ENCODE measurements at places on chromosomes 5 and 9.

DNA sequence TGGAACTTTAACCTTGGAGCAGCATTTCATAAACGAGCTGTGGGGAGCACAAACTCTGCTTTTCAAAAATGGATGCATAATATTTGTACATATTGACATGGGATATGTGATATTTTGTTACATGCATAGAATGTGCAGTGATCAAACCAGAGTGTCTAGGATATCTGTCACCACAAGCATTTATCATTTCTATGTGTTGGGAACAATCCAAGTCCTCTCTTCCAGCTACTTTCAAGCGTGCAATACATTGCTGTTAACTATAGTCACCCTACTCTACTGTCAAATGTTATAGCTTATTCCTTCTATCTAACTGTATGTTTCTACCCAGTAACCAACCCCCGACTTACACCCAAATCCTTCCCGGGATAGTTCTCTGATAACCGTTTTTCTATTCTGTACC is 15.0 kb upstream of the C5orf58 start:
- DNase-seq, result no peak

DNA sequence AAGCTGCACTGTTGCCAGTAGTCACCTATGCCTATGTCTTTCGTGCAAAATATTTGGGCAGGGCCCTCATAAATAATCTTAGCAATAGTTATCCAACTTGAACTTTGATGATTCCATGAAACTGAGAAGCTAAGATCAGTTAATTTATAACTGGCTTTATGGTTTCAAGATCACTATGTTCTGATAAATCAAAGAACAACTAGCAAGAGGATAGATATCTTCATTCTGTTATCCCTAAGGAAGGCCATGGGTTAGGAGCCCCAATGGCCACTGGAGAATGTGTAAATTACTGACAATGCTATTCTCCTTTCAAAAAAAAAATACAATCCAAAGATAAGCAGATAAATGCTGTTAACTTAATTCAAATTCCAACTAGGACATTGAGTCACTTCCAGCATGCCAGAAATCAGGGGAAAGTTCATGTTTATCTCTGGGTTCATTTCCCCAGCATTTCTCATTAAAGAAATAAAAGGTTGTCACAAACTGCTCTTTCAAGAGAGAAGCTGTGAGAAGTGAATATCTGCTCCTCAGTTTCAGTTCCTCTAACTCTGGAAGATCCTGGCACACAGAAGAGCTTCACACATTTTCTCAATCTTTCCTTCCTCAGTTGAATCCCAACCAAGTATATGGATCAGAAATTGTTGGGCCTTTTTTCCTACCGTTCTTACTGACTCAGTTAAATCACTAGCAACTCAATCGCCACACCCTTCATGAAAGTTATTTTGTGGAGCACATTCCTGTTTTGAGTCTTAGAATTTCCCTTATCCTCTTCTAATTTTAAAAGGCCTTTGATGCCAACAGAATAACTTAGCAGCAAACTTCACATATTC is 59.6 kb upstream of the SLC1A1 start:
- DNase-seq, result no peak

GRCh38 chr5:157533011-157533481 is 42.5 kb downstream of the ADAM19 start:
- DNase-seq, result no peak

GRCh38 chr5:67434466-67434865 is 237.9 kb upstream of the CD180 start:
- DNase-seq, result no peak

- DNase-seq, result no peak
These were observed 308.8 kb downstream of the EFNA5 start for GRCh38 chr5:107361945-107362344.

- DNase-seq, result no peak
These were observed 60.0 kb upstream of the KLF9 start for GRCh38 chr9:70474413-70474812.

GRCh38 chr9:1320051-1320557 is 269.9 kb downstream of the DMRT2 start:
- no peak for DNase-seq

GRCh38 chr9:94135222-94135621 is 51.0 kb downstream of the PTPDC1 start:
- no peak for DNase-seq

DNA sequence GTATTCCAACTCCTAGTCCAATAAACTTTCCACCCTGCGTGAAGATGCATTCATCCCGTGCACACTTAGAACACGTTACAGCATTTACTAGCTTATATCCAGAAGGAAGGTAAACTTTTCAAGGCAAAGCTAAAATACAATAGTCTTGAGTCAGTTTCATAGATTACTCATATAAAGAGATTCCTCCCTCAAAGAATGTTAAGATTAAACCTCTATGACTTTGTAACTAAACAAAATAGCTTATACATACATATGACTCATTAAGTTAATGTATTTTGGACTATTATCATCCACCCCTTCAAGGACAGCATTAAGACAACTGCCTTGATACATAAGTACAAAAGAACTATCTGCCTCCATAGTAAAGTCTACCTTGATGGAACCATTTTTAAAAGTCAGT is 36.1 kb downstream of the TLE1 start:
- no peak for DNase-seq

DNA sequence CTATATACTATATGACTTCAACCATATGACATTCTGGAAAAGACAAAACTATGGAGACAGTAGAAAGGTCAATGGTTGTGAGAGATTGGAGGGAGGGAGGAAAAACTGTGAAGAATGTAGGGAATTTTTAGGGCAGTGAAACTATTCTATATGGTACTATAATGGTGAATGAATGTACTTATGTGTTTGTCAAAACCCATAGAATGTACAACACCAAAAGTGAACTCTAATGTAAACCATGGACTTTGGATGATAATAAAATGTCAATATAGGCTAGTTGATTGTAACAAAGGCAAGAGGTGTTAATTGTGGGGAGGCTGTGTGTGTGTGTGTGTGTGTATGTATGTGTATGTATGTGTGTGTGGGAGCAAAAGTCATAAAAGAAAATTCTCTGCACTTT is 10.8 kb upstream of the STOM start:
- DNase-seq, result no peak

- DNase-seq, result no peak
These were observed 7.6 kb downstream of the RGS3 start for GRCh38 chr9:113471143-113471542.

- no peak for DNase-seq
These were observed 17.0 kb upstream of the F2RL1 start for GRCh38 chr5:76801803-76802195.

DNA sequence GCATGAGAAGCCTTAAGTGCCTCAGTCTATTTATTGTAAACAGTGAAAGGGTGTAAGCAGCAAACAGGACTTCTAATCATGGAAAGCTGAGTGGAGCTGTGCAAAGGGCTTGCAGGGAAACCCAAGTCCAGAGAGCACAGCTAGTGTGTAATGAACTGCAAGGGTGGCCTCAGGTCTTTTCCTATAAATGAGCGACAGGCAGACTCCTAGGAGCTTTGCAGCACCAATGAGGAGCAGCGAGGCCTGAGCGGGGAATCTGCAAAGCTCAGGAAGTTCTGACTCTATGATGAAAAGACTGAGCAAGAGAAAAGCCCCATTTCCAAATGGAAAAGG is 250.1 kb upstream of the MAP3K1 start:
- DNase-seq, result no peak

DNA sequence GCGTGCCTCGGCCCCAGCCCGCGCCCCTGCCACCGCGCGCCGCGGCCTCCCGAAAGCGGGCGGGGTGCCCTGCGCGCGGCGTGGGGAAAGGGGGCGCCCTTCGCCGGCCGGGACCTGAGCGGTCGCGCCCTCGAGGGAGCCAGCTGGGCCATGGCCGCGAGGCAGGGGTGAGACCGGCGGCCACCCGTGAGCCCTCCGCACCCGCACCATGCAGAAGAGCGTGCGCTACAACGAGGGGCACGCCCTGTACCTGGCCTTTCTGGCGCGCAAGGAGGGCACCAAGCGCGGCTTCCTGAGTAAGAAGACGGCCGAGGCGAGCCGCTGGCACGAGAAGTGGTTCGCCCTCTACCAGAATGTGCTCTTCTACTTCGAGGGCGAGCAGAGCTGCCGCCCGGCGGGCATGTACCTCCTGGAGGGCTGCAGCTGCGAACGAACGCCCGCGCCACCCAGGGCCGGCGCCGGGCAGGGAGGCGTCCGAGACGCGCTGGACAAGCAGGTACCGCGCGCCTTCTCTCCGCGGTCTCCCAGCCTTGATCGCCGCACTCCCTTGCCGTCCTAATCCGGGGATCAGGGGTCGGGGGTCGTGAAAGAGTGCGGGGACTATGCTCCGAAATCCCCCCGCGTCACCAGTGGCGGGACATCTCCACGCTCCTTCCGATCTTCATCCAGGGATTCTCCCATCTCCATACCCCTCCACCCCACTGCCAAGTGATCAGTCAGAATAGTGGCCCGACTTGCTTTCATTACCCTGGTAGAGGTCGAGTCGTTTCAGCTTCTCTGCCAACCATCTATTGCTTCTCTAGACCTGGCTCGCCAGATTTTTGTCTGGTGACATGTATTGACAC is 590 bp downstream of the RASGRF2 start:
- DNase-seq, result no peak

GRCh38 chr5:96566833-96567587 is 95.2 kb upstream of the CAST start:
- DNase-seq, result no peak

DNA sequence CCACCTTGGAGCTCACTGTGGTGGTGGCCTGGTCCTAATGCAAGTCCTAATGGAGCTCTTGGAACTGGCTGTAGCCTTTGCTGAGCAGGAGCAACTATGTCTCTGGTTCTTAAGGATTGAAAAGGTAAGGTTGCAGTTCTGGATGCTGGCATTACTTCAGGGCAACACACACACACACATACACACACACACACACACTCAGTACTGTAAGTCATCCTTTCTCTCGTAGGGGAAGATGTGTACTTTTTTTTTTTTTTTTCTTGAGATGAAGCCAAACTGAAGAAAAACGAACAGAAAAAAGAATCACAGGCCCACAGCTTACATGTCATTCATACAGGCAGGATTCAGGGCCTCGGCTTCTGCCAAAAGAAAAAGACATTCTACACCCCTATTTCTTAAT is 81.1 kb upstream of the RPS23 start:
- no peak for DNase-seq

DNA sequence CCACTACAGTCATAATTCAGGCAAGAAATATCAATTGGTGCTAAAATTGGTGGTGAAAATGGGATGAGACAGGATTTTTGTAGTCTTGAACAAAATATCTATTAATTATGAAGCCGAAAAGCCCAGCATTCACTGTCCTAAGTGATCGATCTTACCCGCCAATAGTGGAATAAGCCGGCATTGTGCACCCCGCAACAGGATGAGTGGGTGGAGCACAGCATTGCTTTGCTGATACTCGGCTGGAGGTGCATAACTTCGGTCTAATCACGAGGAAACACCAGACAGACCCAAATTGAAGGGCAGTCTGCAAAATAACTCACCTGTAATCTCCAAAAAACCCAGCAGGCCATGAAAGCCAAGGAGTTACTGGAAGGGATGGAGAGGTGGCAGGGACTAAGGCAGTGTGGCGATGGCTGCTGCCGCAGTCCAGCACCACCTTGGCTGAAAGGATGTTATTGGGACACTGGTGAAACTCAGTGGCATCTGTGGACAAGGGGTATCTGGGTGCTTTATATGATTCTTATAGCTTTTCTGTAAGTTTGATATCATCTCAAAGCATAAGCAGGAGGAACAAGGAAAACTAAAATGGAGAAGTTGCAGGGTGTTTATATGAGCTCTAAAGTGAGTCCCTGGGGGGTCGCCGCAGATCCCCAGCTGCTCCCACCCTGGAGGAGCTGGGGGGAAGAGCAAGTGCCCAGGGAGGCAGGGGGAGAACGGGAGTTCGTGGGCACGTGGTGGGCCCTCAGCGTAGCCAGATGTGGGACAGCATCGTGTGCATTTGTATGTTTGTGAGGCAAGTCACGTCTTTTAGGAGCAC is 45.2 kb downstream of the AHRR start:
- no peak for DNase-seq

GRCh38 chr5:56910210-56910965 is 992 bp downstream of the SETD9 start:
- peak; percentile 64 for DNase-seq

- DNase-seq, result no peak
These were observed 476.8 kb upstream of the CYLC2 start for GRCh38 chr9:102518324-102518723.

GRCh38 chr9:89204801-89205200 is 26.2 kb upstream of the SHC3 start:
- DNase-seq, result no peak

- no peak for DNase-seq
These were observed 35.0 kb upstream of the KLF9 start for GRCh38 chr9:70449461-70449860.

DNA sequence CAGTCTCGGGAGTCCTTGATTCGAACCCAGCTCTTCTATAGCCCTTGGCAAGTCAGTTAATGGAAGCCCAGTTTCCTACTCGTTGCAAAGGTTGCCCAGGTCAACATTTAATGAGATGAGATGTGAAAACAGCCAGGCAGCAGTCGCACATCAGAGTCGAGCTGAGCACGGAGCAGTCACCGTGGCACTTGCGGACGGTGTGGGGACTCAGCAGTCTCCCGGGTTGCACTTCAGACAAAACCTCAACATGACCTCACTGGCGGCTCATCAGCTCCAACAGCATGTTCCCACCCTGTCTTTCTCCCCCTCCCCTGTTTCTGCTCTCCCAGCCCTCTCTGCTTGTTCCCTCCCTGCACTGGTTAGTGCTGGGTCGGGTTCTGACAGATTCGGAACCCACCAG is 35.8 kb downstream of the UBE2QL1 start:
- no peak for DNase-seq

DNA sequence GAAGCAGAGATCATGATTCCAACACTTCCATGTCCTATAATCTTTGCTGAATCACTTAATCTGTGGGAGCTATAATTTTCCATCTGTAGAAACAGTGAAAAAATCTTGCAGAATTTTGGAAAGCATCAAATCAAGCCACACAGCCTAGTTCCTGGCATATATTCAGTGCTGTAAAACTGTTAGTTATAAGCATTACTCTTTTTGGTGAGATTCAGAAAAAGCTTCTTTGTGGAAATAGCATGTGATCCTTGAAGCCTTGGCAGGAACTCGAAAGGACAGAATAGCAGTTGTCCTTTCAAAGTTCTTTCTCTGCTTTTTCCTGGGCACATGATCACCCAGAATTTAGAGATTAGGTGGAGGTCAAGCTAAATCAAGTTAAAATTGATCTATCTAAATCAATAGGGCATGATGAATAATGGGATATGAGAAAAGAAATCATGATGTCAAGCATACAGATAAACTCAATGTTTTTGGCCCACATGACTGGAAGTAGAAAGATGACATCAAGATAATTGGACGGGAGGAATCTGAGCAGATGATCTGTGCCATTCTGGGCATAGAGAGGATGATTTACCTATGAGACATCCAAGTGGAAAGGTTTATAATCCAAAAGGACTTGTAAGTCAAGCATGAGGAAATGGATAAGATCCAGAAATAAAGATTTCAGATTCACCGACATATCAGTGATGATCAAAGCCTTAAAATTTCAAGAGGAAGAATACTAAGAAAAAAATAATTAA is 73.1 kb downstream of the TMEM232 start:
- DNase-seq, result no peak

GRCh38 chr5:17076272-17076671 is 140.2 kb upstream of the MYO10 start:
- DNase-seq, result no peak

Data from NCI-H1436 (cell line).